ENCODE measurements at places on chromosomes 5 and 9.

GRCh38 chr5:178465228-178465860 is 124.8 kb downstream of the COL23A1 start:
- DNase-seq = no peak

DNA sequence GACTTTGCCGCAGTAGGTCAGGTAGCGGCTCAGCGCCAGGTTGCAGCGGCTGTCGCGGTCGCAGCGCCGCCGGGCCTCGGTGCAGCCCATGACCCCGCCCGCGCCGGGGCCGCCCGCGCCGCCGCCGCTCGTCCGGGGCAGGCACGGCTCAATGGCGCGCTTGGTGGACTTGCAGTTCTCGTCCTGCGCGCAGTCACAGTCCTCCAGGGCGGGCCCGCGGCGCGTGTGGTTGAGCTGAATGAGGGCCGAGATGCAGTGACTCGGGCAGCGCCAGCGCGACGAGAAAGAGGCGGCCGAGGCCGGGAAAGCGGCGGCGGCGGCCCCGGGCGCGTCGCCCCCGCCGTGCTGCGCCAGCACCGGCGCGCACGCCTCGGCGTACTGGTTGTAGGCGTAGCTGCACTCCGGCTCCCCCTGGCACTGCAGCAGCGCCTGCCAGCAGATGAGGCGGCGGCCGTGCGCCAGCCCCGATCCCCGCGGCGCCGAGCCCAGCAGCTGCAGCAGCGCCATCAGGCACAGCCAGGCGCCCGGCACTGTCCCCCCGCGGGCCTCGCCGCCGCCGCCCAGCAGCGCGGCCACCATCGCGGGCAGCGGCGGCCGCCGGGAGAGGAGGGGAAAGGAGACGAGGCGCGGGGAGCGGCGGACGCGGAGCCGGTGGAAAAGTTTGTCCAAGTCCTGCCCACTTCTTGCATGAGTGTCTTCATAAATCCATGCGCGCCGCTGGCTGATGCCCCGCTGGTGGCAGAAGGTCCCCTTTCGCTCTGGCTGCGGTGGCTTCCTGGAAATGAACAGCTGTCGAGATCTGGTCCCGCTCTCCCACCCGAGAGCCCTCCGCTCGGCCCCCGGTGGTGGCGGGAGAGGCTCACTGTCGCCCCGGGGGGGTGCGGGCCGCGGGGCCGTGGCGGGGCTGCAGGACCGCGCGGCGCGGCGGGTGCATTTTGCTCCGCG is 833 bp downstream of the GAS1 start:
- DNase-seq = peak; percentile 56

- no peak for DNase-seq
Measured at GRCh38 chr9:126367616-126368015, 41.0 kb downstream of the MVB12B start.

- DNase-seq = no peak
Measured at GRCh38 chr9:37034938-37035647, 1.0 kb upstream of the PAX5 start.

GRCh38 chr9:121023064-121023463 is 27.0 kb downstream of the C5 start:
- DNase-seq = no peak

- DNase-seq = no peak
Measured at GRCh38 chr5:56561455-56561854, 253.9 kb upstream of the MAP3K1 start.

DNA sequence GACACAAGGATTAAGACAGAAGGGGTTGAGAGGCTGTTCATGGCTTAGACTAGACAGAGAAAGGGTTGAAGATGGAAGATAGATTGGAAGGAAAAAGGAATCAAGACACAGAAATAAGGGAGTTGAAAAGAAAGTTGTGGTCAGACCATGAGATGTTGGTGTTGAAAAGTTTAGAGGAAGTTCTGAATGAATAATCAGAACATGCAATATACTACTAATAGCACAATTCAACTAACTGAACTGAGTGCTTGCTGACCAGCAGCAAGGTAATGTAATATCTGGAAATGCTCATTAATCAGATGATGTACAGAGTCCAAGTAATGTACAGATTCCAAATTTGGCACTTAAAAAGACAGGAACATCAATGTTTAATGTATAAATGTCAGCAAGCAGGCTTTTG is 10.6 kb upstream of the NNT start:
- DNase-seq = no peak

GRCh38 chr9:133604214-133604613 is 5.0 kb downstream of the FAM163B start:
- DNase-seq = peak; percentile 22

DNA sequence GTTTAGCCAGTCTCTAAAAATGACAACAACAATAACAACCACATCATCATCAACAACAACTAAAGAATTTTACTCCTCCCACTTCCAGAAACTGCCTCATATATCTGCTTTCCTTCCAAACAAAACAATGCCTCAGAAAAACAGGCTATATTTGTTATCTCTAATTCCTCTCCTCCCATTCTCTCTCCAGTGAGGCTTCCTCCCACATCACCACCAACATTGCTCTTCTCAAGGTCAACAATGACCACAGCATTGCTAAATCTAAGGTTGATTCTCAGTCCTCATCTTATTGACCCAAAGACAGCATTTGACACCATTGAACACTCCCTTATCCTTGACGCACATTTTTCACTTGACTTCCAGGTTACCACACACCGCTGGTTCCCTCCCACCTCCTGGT is 38.1 kb upstream of the PRUNE2 start:
- no peak for DNase-seq

DNA sequence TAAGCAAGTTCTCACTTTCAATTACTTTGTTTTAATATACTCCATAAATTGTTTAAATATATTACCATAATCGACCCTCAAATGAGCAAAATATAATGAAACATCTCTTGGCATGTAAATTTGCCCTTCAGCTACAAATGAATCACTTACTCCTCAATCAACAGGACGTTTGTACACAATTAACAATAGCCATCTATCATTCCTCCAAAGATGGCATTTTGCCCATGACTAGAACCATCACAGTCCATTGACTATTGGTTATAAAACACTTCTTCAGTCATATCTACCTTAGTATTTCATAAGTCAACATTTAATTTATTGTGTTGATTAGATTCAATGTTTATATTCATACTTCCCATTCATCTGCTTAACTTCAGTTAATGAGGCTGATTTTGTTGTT is 127.2 kb downstream of the CTNND2 start:
- DNase-seq = no peak

DNA sequence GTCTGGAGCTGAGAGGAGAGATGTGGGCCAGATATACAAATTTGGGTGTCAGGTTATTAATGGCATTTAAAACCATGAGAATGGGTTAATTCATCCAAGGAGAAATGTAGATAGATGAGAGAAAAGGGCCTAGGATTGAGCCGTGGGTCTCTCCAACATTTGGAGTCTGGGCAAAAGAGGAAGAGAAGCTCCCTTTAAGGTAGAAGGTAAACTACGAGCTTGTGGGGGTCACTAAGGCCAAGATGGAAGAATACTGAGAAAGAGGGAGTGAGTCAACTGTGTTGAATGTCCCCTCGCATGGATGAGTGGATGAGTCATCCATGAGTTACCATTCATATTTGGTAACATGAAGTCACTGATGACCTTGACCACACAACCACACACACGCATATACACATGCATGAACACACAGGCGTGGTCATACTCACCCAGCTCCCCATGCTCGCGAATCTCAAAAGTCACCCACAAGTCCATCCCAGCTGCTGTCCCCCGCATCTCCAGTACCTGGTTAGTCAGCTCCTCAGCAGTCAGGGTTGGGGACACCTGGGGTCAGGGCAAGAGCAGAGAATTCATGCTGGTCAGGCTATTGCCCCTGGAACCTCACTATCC is 6.8 kb upstream of the FCHSD1 start:
- no peak for DNase-seq

- no peak for DNase-seq
Measured at GRCh38 chr5:160462167-160462566, 40.5 kb downstream of the PTTG1 start.

GRCh38 chr5:34652914-34653313 is 3.2 kb upstream of the RAI14 start:
- DNase-seq = no peak

- DNase-seq = no peak
Measured at GRCh38 chr9:14127656-14128055, 186.3 kb downstream of the NFIB start.

DNA sequence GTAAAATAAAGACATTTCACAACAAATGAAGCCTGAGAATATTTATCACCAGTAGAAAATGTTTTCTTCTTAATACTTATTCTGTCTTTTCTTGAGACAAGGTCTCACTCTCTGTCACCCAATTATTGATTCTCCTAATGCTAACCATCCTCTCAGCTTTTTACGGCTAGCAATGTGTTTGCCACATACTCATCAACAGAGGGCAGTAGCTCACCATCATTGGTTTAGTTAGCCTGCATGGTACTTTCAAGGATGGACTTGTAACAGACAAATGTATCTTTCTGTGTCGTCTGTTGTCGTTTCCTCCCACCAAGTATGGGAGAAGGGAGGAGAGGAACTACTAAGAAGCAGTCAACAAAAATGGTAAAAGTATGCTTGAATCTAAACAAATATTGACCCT is 5.9 kb upstream of the ACO1 start:
- DNase-seq = peak; percentile 74

- no peak for DNase-seq
Measured at GRCh38 chr5:96869372-96869641, 7.0 kb upstream of the ERAP2 start.

DNA sequence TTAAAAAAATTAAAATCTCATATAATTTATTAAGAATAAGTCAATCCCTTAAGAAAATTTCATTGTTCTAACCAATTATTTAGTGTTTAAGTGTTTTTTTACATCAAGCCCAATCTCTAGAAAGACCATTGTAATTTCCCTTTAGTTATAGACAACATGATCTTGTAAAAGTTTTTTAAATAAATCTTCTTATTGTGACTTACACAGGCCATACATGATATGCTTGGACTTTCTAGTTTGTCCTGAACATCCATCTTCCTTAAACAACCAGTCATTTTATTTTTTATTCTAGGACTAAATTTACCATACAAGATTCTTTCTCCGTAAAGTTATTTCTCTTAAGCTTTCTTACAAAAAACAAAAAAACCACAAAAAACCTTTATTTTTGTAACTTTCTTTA is 126.5 kb upstream of the MAST4 start:
- DNase-seq = no peak

DNA sequence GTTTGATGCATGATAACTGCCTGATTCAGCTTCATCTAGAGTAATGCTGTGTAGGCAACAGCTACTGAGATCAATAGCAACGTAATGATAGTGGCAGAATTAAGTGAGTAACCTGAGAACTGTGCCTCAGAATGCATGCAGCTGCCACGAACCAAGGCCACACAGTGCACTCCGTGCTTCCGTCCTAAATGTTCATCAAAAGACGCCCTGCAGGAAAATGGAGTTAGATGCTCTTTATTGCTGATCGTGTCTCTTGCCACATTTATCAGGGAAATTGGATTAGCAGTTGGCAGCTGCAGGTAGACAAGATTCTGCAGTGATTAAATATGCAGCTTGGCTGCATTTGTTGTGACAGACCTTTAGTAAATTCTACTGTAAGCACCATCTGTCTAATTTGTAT is 107.7 kb upstream of the TLX3 start:
- no peak for DNase-seq

- no peak for DNase-seq
Measured at GRCh38 chr9:132797861-132798659, 80.0 kb downstream of the AK8 start.

DNA sequence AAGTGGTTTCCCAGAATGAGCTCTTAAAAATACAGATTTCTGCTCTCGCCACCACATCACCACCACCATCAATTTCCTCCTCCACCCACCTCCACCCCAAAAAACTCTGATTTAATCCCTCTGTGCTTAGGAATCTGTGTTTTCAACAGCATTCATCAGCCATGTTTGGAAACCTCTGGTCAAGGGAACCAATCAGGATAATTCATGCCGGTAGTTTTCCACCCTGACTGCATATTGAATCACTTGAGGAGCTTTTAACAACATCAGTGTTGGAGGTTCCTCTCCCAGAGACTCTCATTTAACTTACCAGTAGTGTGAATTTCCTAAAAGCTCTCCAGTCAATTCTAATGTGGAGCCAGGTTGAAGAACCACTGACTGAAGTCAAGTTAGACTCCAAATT is 46.0 kb upstream of the DAB2 start:
- DNase-seq = no peak

DNA sequence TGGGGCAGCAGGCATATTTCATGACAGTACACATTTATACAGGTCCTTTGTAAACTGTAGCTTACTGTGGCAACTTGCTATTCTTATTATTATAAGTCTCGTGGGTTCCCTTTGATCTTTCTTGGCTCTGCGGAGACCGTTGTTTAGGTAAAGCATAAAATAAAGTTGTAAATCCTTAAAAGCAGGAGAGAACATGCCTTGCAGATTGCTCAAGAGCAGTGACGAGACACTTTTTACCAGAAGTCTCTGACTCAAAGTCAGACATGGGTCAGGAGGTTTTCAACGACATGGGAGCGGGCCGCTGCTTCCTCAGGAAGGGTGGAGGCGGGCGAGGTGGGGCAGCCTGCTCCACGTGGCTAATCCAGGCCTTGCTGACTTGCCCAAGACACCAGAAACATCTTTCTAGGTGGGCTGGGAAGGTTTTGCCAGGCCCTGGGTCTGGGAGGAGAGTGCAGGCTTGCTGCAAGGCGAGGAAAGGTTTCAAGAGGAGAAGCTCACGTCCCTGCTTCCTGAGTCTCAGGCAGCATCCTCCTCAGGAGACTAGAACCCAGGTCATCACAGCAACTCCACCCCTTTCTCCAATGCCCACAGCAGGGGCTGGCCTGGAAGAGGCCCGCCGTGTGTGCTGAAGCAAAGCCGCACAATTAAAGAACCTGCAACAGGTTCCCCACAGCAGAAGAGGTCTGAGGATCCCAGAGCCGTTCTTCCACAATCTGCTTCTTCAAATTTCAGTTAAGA is 6.5 kb downstream of the TBC1D2 start:
- DNase-seq = peak; percentile 17

DNA sequence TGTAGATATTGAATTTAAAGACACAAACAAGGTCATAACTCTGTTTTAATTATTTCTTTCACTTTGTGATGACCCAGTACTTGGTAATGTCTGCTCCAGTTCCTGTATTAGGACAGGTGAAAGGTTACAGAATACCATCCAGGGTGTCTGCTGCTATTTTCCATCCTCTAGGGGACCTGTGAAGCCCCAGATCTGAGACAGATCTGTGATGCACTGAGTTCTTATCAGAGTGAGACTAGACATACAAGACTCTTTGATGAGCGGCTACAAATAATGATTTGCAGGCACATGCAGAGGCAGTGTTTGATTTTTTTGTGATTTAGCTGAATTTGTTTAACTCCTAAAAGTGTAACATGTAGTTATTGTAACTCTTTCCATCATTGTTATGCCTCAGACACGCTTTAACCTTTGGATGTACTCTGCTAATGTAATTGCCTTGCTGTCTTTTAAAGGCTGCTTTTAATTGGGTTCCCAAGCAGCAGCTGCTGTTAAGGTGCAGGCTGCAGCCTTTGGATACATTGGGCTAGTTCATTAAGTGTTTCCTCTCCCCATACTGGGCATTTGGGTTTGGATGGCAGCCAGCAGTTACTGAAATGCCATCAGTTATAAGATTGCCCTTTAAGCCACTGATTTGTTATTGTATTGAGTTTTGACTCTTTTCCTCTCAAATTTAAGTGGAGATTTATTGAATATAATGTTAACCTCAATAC is 63.3 kb downstream of the RASGRF2 start:
- DNase-seq = no peak

Data from CD4-positive, alpha-beta T cell treated with Interleukin-15 for 4 hours (primary cell).